ENCODE measurements at places on chromosomes 11 and 22.

DNA sequence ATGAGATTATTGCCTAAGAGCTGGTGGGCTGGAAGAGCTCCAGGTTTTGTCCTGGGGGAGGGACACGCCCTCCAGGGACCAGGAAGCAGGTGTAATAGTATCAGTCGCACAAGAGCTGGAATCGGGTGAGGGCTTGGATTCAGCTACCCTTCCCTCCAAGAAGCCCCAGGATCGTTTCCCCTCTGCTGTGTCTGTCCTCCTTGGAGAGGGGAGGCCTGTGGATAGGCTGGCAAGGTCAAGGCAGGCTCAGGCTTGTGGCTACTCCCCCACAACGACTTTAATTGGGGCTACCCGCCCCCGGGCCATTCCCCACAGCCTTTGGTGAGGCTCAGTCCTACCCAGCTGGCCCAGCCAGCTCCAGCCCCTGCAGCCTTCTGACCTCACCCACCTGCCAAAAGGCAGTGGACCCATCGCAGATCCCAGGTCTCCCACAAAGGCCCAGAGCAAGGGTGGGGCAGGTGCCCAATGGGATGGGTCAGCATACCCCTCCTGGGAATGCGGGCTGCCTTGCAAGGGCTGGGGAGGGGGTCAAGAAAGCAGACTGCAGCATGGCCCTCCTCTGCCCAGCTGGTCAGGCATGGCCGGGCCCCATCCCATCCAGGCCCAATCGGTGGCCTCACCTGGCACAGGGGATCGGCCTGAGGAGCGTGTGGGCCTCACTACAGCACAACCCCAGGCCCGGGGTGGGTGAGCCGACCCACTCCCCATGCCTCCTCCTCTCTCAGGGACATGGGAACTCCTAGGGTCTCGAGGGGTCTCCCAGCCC is 1.0 kb downstream of the CTSD start:
- no peak for DNase-seq

- DNase-seq = peak; percentile 51
Measured at GRCh38 chr22:24410110-24410856, 17.1 kb upstream of the ADORA2A start.

DNA sequence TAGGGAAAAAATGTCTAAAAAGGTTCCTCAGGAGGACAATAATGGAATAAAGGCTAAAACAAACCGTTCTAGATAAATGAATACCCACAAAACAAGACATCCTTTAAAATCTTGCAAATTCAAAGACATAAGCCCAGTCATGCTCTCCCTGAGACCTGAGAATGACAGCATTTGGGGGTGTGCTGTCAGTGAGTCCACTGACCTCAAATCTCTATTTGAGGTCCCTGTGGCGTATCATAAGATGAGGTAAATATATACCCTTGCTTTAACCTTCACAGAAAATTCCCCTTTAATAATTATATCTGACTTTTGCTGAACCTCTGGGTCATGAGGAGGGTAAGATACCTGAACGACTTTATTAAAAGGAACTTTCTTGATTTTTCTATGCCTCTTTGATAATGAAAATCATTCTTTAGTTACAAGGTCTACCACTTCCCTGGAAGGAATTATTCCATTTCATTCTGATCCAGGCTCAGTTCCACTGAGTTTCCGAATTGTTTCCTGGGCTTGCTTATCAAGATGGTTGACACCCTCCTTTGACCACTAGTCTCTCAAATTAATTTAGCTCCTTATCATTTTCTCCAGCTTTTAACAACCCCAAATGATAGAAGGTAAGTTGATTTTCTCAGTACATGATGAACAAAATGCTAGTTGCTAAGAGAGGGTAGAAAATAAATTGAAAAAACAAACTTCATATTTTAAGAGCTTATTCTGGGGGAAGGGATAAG is 53.8 kb upstream of the CHRM4 start:
- no peak for DNase-seq

DNA sequence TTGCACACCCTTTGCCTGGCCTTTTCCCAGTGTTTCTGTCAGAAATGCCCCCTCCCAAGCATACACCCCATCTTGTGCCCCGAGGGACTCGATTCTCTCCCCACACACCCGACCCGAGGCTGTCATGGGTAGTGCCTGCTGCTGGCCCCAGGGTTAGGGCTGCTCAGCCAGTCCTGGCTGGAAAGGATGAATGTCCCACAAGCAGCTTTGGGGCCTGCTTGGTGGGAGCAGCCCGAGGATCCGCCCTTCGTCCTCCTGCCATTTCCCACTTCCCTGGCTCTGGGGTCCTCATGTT is 55.0 kb upstream of the PRODH start:
- no peak for DNase-seq

GRCh38 chr11:113152500-113152899 is 161.9 kb upstream of the TTC12 start:
- no peak for DNase-seq

DNA sequence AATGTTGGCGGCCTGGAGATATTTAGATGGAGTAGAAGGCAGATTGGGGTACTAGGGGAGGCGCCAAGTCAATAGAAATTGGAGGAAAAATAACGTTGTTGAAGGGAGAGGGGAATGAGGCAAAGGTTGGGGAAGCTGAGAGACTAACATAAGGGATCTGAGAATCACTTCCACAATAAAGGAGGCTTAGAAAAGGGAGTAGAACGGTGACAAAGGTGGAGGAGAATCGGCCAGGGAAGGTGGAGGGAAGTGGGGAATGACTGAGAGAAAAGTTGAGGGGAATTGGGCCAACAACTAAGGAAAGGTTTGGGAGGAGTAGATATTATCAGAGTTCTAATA is 510 bp downstream of the PPME1 start:
- no peak for DNase-seq
